Stomach (tissue), 19 donors: ENCODE measurements at places on chromosomes 5 and 9.

DNA sequence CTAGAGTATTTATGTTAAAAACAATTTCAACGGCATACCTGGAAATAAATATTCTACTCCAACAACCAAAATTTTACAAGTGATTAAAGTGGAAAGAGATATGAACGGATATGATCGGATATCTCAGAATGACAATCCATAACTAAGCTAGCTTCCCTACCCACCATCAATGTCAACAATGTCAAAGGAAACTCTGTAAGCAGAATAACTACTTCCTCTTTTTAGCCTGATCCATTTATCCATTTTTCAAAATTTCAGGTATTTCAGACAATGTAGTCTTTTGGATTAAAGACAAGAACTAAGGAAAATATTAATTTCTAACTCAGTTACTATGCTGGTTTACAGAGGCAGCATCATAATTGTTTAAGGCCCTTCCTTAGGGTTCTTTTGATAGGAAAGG, 188.7 kb downstream of the DENND1A start:
- no peak for DNase-seq

DNA sequence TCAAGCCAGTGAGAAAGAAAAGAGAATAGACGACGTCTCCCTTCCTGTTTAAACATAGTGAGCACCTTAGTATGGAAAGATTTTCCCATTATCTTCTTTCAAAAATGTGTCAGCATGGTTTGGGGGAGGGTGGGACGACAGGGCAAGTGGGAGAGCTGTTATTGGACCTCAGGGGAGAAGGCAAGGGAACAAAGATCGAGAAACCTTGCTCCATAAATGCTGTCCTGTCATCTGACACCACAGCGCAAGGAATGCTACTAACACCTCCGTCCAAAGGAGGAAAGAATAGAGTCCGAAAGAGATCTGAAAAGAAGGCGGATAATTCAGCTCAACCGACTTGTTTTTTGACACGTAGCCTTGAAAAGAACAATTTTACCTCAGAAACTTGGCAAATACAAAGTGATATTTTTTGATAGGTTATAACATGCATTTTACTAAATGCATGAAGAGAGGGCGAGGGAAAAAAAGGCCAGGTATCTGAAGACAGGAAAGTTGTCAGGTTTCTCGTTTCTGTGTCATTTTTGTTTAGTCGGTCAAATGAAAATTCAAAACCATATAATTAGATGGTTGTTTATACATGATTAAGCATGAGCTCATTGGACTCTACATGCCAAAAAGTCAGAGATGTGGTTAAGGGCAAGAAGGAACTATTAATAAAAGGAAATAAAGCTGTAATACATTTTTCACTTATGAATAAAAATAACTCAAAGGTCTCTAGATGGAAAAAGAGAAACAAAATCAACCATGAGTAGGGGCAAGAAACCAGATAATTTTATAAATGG, 155.7 kb downstream of the GLIS3 start:
- peak; percentile 25 for DNase-seq

- no peak for DNase-seq
These were observed 329.9 kb upstream of the ITGA1 start for GRCh38 chr5:52457810-52458209.

- no peak for DNase-seq
These were observed 103.0 kb downstream of the NPR3 start for GRCh38 chr5:32814141-32814540.

DNA sequence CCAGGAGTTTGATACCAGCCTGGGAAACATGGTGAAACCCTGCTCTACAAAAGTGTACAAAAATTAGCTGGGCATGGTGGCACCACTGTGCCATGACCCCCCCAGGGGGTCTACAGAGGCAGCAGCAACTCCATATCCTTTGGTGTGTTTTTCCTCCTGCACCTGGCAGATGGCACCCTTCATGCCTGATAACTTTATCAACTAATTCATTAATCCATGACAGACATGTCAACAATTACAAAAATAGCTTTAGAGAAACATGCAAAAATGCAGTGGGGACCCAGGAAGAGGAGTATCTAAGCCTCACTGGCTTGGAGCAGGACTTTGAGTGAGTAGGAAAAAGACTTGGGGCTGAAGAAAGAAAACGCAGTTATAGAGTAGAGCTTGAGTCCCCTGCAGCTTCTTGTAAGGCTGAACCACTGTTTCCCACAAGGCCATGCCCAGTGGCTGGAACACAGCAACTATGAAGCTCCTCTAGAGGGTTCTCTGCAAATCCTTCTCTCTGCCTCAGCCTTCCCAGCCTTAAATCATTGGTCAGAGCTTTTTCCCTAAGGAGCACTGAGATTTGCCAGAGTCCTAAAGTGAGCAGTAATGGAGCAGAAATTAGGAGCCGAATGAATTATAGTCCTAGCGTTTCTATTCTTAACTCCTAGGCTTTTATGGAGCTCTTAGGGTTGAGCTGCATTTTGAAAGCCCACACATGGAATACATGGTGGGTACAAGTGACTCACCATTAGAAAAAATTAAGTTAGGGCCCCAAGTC, 25.5 kb upstream of the B4GALT1 start:
- peak; percentile 44 for DNase-seq

DNA sequence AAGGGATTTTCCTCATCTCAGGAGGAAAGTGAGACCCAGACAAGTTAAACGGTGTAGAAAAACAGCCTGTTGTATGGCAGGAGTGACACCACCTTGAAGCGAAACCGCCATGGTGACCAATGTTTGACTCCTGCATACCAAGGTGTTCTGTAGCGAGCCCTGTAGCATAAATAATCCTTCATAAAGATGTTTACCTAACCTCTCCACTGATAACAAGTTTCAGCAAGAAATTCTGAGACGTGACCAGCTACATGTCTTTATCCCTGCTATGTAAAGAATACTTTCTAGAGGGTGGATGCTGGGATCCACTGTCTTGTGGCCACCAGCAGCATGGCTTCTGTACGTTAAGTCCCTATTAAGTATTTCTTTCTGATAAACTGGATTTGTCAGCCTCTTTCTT, 148.1 kb downstream of the MPDZ start:
- DNase-seq, result no peak

DNA sequence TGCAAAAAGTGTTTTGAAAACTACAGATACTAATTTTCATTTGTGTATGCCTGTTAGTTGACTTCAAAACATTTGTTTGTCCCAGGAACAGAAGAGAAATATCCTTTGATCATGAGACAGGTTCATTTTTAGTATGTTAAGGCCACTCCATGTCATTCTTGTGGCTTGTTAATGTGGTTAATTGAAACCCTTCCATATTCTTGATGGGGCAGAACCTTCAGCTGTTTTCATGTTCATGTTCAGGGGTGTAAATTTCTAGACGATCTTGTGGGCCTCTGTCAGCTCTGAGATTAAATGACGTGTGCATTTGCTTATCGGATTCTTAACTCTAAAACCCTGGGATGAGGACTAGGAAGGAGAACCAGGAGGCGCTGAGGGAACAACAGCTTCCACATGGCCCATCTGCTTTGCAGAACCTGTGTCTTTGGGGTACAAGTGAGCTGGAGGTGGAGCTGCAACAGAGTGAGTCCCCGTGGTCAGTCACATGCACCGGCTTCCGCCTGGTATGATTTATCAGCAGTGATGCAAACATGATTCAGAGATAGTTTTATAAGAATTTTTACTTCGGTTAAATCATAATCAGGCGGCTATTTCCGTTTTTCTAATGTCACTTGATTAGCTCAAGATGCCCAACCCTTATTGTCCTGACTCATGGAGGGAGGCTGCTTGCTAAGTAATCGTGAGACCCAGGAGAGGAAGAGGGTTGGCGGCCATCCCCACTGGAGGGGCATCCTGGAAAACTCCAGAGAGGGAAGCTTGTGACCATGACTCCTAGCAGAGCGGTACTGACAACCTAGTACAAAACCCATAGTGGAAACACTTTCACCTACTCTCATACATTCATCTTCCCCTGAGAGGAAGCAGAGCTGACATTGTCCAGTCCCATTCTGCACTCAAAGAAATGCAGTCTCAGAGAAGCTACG, 138.4 kb downstream of the C9orf152 start:
- peak; percentile 65 for DNase-seq

DNA sequence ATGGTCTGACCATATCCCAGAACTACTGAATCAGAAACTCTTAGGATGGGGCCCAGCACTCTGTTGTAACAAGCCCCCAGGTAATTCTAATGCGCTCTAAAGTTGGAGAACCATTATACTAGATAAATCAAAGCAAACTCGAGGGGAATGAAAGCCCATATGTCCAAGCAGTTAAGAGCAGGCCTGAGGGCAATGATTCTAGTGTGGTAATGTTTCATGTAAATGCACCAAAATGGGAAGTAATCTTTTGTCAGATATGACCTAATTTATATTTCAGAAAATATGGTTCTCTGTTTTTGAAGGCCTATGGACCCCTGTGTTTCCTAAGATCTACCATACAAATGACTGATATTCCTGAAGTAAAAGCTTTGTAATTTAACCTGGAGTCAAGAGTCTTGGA, 108.0 kb upstream of the PTGER4 start:
- DNase-seq, result no peak

GRCh38 chr5:119451561-119451960, 736 bp upstream of the HSD17B4 start:
- no peak for DNase-seq

DNA sequence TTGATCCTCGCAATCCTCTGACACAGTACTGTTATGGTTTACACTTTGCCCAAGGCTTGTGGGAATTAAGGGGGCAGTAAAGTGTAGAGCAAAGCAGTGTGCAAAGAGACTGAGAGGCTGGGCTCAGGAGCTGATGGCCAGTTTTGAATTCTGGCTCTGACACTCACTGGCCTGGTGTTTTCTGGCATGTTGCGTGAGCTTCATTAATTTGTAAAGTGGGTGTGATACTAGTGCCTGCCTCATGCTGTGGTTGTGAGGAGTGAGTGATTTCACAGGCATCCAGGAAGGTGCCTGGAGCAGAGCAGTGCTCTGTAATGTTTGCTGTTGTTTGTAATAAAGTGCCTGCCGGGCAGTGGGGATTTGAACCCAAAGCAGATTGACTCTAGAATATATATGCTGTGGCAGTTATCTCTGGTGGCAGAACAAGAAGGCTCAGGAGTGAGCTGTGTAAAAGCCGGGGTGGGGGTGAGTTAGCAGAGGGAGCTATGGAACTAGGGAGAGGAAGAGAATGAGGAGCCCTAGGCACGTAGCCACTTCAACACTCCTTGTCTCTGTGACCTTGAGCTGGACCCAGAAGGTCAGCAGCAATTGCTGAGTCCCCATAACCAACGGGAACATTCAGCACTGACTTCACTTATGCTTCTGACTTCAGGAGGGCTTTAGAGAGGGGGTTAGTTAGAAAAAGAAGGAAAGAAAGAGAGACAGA, 108.5 kb downstream of the DOCK2 start:
- no peak for DNase-seq
